Hepatocyte (in vitro differentiated cells): ENCODE measurements at places on chromosomes 4 and X. TPM values are rescaled to one million over a fixed set of nuclear protein-coding genes. Genes with fewer than 3 reads are reported as not detected.

The HTT gene
- polyA plus RNA-seq = 9.5 and 12.4 TPM in 2 replicates

The CT83 gene
- not detected in 2 replicates for polyA plus RNA-seq

The BBS7 gene
- 11.9 and 12.1 TPM in 2 replicates for polyA plus RNA-seq

The MXD4 gene
- polyA plus RNA-seq = 127 and 131 TPM in 2 replicates

The REPS2 gene
- 2.0 and 3.4 TPM in 2 replicates for polyA plus RNA-seq
